Caki2 (cell line): ENCODE measurements at places on chromosomes 2 and 18.

DNA sequence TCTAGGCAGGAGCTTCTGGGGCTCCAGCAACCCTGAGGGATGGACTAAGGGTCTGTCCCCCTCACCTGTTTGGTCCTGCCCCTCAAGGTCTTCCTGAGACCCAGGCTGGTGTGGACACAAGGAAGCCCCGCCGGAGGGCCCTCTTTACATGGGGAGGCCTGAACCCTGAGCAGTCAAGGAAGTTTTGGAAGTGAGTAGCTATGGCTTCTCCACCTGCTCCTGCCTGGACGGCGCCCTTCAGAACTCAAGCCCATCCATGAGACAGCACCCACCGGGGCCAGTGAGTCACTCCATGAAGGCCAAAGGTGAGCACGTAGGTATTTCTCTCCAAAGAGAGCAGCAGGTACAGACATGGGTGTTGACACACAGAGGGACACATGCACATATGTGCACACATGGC is 98.2 kb upstream of the CTDP1 start:
- no peak for DNase-seq

- peak; percentile 46 for DNase-seq
Observed at GRCh38 chr2:119367472-119368099, 809 bp downstream of the DBI start.

DNA sequence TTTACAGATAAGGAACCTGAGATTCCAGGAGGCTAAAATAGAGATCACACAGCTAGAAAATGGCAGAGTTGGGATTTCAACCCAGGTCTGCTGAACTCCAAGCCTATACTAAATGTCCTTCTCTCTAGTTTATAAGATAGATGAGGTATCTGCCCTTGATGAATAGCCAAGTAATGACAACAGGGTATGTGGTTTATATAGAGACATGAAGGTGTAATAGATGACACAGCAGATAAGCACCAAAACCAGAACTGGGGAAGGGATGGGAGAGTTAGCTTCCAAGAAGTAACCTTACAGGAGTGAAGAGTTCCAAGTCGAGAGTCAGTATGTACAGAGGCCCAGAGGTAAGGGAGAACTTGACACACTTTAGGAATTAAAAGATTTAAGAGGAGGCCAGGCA is 104.7 kb upstream of the UBXN4 start:
- no peak for DNase-seq

- DNase-seq: no peak
Observed at GRCh38 chr2:32768387-32769174, 140.7 kb downstream of the TTC27 start.

DNA sequence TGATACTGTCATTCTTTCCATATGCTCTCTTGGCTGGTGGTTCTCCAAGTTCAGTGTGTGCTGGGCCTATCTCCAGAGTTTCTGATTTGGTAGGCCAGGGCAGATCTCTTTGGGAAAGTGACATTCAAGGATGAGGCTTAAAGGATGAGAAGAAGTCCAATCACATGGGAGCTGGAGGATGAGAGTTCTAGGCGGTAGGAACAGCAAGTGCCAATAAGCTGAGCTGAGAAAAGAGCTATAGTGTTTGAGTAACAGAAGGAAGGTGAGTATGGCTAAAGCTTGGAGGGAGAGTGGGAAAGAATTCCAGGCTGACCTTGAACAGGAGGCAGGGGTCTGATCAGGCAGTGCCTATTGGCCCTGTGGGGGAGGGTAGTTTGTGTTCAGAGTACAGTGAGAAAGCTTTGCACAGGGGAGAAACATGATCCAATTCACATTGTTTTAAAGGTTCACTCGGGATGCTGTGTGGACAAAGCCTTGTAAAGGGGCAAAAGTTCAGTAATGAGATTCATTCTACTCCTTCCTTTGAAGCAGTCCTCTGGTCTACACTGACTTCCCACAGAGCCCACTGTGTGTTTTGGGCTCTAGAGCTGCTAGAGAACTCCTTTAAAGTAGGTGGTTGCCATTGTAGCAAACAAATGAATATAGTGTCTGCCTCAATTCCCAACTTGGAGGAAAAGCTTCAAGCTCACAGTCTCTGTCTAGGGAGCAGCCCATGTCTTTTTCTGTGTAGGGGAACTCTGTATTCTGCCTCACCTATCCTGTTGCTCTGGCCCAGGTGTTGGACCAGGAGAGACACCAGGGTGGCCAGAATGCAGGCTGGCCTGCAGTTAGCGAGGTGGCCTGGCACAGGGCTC is 81.8 kb downstream of the FASTKD2 start:
- no peak for DNase-seq

GRCh38 chr18:10055125-10055750 is 141.4 kb downstream of the VAPA start:
- DNase-seq: no peak
